ENCODE measurements at places on chromosomes 2 and 18. TPM values are rescaled to one million over a fixed set of nuclear protein-coding genes. Genes with fewer than 3 reads are reported as not detected.

The FKBP7 gene
- 63.5 TPM for polyA plus RNA-seq

- DNase-seq = no peak
Measured at GRCh38 chr2:238651306-238652052, 196.4 kb upstream of the TWIST2 start.

DNA sequence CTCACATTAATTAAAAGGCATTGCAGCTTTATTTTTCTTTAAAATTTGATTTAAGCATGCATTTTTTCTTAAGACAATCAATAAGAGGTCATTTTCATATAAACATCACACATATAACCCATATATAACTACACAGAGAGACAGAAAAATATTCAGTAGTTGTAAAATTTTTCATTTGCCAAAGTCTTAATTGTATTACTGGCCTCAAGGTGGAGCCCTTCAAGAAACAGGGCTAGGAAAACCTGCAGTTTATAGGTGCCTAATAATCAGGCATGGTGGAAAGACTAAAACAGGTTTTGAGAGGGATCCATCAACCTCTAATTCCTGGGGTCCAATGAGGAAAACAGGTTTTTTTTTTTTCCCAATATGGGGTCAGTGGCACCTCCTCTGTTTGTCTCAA, 71.3 kb upstream of the ZNF804A start:
- DNase-seq = no peak

GRCh38 chr2:182543741-182544525, 117.1 kb upstream of the PDE1A start:
- no peak for DNase-seq

The MC4R gene
- polyA plus RNA-seq = 0.13 TPM

- DNase-seq = no peak
Measured at GRCh38 chr18:23631746-23632145, 31.0 kb downstream of the ANKRD29 start.

DNA sequence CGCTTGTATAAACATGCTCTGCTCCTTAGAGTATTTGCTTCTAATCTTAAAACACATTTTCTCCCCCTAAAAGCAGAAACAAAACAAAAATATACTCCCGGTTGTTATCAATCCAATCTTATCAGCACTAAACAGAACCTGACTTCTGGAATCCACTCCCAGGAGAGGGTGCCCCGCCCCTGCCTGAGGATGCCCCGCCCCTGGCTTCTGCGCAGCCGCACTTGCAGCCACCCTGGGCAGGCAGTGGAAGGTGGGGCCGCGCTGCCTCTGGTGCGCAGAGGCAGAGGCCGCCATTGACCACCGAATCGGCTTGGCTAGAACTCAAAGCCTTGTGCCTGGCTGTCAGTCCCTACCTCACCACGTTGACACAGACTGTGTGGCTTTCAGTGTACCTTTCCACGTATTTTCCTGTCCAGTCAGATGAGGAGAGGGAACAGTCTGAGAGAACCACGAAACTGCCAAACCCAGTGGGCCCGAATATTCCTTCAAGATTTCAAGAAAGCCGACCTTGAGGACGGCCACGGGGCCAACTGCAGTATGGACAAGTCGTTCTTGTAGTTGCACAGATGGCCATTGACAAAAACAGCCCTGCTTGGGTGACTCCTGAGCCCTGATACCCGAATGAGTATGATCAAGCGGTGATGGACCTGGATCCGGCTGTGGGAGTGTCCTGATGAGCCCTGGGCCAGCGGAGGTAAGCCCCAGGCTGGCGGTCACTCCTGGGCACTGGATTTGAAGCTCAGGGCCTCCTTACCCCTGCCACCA, 46.2 kb upstream of the ARHGAP28 start:
- no peak for DNase-seq

The LRATD1 gene
- 23.5 TPM for polyA plus RNA-seq

GRCh38 chr2:165192729-165193128, 11.1 kb downstream of the SCN3A start:
- no peak for DNase-seq

The GPR75 gene
- polyA plus RNA-seq = 3.9 TPM

The UGT1A5 gene
- polyA plus RNA-seq = not detected

- DNase-seq = no peak
Measured at GRCh38 chr2:171327043-171327496, 106.7 kb downstream of the METTL8 start.

- DNase-seq = no peak
Measured at GRCh38 chr2:233816334-233816733, 38.0 kb downstream of the HJURP start.

DNA sequence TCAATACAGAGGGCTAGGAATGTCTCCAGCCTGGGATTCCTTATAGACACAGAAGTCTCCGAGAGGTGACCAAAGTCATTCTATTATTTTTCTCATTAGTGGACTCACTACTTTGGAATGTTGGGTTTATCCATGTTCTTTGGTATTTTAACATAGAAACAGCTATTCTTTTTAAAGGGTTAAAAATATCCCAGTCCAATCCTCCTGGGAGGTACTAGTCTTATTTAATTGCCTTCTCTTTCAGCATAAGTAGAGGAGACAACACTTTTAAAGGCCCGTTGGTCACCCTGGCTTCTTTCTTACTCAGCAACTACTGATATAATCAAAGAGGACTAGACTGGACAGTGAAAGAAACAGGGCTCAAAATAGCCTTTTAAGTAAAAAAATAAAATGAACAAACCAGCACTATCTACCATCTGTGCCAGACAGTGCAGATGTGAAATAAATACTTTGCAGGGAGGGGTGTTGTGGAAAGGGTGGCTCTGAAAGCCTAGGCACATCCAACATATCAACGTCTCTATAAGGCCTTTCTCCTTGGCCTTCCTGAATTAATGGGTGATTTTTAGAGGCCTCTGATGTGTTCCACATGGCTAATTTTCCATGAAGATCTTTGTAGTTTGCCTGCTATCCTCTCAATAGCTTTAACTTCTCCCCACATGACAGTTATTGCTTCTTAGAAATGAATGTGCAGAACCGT, 334.4 kb upstream of the THUMPD2 start:
- no peak for DNase-seq

- DNase-seq = no peak
Measured at GRCh38 chr2:217166241-217166850, 306.5 kb upstream of the TNP1 start.

The DOK1 gene
- polyA plus RNA-seq = 11.1 TPM

The ERBB4 gene
- 39.4 TPM for polyA plus RNA-seq

All from left renal cortex interstitium (tissue), 4 donors.